Foreskin keratinocyte (primary cell): ENCODE measurements at places on chromosomes 5 and 9.

GRCh38 chr5:118434522-118434921 is 553.8 kb downstream of the DTWD2 start:
- DNase-seq, result no peak

- peak; percentile 95 for DNase-seq
Observed at GRCh38 chr9:93224591-93224990, 40.7 kb downstream of the WNK2 start.

GRCh38 chr5:158431369-158432029 is 572.6 kb upstream of the CLINT1 start:
- DNase-seq, result no peak

GRCh38 chr5:180202939-180203573 is 6.0 kb downstream of the RASGEF1C start:
- no peak for DNase-seq

DNA sequence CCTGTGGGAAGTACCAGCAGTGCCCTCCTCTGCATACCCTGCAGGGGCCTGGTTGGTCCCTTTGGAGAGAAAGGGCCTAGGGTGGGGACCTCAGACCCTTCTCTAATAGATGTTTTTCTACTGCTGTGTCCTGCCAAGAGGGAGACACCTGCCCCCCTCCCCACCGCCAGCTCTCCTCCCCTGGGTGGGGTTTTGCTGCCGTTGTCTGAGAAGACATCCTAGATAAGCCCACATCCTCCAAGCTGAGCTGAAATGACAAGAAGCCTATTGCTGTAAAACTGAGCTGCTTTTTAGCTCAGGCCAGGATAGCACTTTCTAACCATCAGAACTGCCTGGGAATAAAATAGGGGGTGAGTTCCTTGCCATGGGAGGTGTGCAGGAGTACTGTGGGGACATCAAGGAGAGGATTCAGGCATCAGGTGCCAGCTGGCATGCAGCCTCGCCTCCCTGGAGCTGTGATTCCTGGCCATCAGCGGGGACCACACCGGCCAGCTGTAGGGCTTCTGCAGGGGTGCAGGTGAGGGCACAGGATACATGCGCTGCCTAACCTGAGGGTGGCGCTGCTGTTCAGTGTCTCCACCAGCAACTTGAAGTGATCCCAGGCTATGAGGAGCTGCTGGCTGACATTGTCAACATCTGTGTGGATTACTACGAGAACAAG is 37.9 kb downstream of the CYFIP2 start:
- DNase-seq, result no peak

DNA sequence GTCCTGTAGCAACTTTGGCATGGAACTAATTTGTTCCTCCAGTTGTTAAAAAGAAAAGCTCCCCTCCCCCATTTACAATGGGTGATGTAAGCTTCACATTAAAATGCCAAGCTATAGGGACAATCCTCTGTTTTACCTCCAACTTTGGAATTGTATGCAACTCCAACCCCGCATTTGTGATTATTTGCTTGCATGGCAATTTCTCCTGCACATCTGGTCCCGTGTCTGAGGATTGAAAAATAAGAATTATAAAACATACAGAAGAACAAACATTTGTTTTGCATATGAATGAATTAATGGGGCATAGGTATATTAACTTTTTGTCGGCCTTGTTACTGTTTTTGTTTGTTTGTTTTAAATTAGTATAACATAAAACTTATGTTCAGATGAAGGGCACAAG is 17.2 kb downstream of the PCSK1 start:
- DNase-seq, result no peak

- DNase-seq, result peak; percentile 31
Observed at GRCh38 chr9:128191406-128192046, at the start of gene CIZ1. CIZ1 (minus strand) TSS chr9:128191572; CDS start chr9:128190857, 715 bp downstream.

GRCh38 chr5:169003721-169004541 is 297.0 kb downstream of the SLIT3 start:
- no peak for DNase-seq

DNA sequence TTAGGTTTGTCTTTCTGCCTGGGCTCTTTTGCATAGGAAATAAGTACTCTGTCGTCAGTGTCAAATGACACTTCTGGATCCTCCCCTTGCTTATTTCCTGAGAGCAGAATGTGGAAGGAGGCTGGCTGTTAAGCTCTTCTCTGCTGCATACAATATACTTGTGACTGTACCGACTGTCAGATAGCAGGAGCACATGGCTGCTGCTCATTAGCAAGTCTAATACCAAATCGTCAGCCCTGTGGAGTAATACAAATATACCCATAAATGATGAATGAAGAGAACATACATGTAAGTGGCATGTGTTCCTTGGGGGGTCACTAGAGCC is at the start of gene GPR151:
GPR151 (minus strand) TSS at position 40 of the 325 bp plus-strand sequence. CDS start 77 bp downstream, outside the sequence.
- no peak for DNase-seq

DNA sequence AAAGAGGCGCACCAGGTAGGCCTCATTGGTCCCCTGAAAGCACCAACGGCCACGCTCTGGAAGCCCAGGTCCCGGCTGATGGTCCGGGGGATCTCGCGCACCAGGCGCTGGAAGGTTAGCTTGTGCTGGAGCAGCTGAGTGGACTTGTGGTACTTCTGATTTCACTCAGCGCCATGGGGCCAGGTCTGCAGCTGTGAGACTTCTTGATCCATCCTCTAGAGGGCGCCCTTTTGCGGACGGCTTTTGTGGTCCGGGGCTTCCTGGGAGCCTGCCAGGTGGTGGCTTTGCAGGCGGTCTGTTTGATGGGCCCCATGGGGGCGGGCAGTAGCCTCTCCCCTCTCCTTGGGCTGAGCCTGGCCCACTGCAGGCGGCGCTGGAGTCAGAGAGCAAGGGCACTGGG is 10.4 kb downstream of the TAF11L12 start:
- DNase-seq, result no peak
